ENCODE measurements at places on chromosomes 3 and 15.

GRCh38 chr15:95174301-95175259 is 943.2 kb downstream of the MCTP2 start:
- no peak for DNase-seq

DNA sequence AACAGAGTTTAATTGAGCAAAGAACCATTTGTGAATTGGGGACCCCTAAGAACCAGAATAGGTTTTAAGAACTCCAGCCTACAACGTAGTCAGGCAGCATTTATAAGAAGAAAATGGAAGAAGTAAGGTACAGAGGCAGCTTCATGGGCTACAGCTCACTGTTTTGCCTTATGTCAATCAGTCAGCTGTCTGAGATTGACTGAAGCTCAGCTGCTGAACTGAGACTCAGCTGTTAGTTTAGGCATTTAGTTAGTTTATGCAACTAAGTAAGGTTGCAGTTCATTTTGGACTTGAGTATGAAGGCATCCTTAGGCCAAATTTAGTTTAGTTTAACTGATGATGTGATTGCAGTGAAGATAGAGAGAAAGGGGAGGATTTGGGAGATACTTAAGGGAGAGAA is 34.1 kb upstream of the RASA2 start:
- DNase-seq = no peak

DNA sequence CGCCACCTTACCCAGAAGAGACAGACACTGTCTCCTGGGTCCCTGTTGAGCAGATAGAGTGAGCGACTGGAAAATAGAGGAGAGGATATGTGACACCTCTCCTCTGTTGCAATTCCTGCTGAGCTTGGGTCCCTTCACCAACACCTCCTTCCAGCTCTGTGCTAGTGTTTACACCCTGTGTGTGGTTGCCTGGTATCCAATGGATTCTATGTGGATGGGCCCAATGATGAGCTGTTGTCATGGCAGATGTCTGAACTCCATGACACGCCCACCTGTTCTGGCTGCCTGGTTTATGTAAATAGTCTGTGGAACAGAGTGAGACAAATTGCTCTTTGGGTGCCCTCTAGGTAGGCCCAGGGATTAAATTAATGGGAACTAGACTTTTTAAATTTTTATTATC is 23.7 kb downstream of the RBM5 start:
- no peak for DNase-seq

GRCh38 chr3:196537319-196537984 is 22.3 kb upstream of the SMCO1 start:
- DNase-seq = peak; percentile 76

GRCh38 chr3:195010551-195011100 is 260.3 kb downstream of the XXYLT1 start:
- DNase-seq = no peak

- DNase-seq = no peak
Measured at GRCh38 chr3:30314757-30315325, 291.6 kb upstream of the TGFBR2 start.

GRCh38 chr3:78724859-78725258 is 1042.9 kb downstream of the ROBO1 start:
- no peak for DNase-seq

- DNase-seq = no peak
Measured at GRCh38 chr3:47646362-47646761, 67.7 kb upstream of the CSPG5 start.

DNA sequence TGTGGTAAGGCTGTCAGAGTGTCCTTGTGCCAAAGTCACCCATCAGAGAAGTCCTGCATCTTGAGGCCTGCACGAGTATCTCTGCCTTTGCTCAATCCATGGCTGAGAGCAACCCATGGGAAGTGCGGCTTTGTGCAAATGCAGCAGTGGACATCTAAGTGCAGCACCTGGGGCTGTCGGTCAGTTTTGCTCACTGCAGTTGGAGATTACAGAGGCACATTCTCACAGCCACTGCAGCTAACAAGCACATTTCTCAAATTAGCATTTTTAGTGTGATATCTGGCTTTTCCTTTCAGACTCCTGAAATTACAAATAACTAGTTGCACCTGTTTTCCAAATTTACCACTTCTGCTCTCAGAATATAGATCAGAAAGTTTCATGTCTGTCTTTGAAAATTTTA is 81.5 kb upstream of the DAZL start:
- no peak for DNase-seq

DNA sequence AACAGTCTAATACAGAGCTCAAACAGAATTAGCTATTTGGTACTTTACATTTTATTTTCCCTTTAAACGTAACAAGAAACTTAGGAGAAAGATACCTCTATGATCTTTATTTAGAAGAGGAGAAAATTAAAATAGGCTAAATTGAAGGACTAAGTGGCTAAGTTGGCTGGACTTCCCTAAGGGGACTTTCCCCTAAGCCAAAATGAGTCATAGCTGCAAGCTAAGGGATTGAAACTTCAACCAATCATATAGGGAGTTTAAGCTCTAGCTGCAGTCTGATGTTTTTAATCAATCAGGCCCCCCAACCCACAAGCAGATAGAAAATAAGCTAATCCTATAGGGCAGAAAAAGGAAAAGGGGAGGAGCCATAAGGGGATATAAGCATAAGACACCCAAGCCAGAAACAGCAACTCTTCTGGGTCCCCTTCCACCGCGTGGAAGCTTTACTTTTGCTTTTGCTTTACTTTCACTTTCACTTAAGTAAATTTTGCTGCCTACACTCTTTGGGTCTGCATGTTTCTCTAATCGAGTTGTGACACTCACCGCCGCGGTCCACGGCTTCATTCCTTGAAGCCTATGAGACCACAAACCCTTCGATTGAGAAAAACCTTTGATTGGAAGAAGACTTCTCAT is 1108.5 kb upstream of the EPHA6 start:
- no peak for DNase-seq

- no peak for DNase-seq
Measured at GRCh38 chr3:82087958-82088357, 326.5 kb upstream of the GBE1 start.

- DNase-seq = no peak
Measured at GRCh38 chr3:46725621-46726314, 8.1 kb upstream of the PRSS50 start.

GRCh38 chr3:124064050-124064449 is 72.1 kb upstream of the ROPN1 start:
- DNase-seq = no peak

DNA sequence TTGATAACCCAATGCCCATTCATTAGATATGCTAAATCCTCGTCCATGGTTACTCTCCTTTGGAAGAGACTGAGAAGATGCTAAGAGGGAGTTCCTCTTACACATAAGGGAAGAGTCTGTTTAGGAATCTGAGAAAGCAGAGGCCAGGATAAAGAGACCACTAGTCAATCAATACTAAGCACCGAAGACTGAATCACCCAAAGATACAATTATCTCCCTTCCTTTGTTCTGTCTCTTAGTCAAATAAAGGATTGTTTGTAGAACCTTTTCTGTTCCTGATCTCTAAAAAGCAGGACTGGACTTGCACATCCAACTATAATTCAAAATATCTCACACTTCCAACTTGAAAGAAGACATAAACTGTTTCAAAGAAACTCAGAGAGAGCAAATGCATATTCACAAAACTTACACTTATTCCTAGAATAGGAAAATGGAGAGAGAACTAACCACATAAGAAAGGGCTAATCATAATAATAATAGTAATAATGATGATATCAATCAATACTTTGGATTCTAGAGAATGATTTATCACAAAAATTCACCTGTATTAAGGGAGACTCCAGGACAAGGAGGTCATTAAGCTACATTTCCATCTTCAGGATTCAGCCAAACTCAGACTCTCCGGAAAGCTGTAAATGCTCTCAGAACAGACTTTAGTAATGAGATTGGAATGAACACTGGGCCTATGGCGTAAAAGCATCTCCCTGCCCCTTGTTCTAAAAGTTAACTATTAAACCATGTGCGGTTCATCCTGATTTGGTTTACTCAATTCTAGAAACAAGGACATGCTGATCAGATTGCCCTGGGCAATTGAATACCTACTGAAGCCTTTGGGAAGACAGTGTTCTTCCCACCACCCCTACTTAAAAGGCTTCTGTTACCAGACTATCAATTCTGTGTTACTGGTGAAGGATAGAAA is 401.5 kb downstream of the ZBTB20 start:
- DNase-seq = no peak

GRCh38 chr15:52112203-52112750 is 298 bp downstream of the BCL2L10 start:
- DNase-seq = peak; percentile 37

- DNase-seq = no peak
Measured at GRCh38 chr3:127206154-127206553, 13.2 kb downstream of the PRR23E start.

GRCh38 chr3:128518587-128519490 is 25.8 kb upstream of the GATA2 start:
- no peak for DNase-seq

- no peak for DNase-seq
Measured at GRCh38 chr3:161117646-161118045, 12.5 kb upstream of the B3GALNT1 start.

DNA sequence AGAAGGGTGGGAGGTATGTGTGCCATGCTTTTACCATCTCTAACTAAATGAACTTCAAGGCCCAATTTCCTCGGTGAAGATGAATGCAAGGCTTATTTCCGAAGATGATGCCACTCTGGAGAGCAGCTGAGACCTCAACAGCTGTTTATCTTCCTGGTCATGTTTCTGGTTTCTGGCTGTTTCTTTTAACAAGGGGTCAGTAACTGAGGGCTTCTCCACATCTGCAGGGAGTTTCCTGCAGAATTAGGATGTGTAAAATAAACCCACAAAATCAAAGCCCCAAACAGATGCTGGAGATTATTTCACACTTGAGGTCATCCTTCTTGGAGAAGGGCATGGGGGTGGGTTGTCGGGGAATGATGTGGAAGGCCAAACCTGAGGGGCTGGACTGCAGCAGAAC is 220.3 kb downstream of the THSD4 start:
- no peak for DNase-seq

- DNase-seq = no peak
Measured at GRCh38 chr3:161388855-161389254, 17.5 kb upstream of the SPTSSB start.

DNA sequence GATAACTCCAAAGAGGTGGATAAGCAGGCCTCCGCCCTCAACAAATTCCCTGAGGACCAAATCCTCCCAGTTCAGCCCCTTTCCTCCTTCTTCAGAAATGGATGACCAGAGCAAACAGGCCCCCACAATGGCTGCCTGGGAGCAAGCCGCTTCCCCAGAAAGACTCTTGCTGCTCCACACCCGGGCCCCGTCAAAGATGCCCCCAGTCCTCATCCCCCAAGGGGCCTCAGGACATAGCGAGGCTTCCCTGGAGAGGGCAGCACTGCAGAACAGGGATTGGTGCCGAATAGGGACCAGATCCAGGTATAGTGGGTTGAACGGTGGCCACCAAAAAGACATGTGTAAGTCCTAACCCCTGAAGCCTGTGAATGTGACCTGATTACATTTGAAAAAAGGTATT is 502.3 kb downstream of the SHQ1 start:
- DNase-seq = no peak

DNA sequence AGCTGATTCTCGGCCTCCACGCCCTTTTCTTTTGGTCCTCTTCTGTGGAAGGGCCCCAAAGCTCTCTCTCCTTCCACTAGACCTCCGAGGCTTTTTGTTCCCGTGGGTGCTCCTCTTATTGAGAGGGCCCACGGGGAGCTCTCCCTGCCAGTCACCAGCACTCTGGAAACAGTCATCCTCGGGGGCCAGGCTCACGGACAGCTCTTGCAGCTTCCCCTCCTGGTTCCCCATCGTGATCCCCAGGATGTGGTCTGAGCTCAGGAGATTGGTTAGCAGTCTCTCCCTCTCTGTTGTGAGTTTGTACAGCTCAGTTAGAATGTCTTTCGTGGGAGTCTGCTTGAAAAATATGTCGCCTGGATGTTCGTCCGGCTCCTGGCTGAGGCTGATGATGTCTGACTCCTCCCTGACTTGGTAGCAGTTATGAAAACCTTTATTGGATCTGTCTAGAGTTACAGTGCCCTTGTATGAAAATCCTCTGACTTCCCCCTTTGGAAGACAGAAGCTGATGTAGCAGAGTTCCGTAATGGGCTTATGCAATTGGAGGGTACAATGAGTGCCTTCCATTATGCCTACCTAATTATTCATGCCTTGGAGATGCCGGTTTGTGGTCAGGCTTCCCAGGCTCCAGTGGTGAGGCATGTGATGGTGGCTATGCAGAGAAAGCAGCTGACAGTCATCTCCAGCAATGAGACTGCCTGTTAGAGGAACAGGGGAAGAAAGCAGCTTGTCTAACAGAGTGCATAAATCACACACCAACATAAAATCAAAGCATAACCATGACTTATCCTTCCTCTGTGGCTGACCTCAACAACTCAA is 40.0 kb downstream of the FMN1 start:
- no peak for DNase-seq

DNA sequence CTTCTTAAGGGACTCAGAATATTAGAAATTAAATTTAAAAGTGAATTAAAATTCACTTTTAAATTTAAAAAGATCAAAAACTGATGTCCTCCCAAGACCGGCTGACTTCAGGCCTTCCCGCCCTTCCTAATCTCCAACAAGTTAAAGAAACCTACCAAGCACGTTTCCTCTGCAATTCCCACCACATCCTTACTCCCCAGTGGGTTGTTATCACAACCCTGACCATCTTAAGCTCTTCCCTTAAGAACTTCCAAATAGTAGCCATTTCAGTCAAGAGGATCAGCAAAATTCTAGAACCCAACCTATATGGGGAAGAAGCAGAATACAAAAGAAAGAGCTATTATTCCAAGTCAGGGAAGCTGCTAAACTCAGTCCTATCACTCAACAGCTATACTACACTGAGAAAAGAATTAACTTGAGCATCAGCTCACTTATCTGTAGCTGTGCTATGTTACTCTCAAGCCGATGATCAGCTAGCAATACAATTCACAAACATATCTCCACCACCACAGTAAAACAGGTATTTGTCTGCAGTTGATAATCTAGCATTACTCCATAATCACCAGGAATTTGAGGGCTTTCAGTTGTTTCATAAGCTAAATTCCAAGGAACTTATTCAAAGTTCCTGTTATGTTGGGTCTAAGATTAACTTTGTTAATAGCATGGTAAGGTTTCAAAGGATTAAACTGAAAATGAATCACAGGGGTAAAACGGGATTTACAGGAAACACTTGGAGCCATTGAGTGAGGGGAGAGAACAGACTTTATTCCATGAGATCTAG is 14.3 kb downstream of the ABCC5 start:
- DNase-seq = no peak

GRCh38 chr3:71414189-71414927 is 169.2 kb downstream of the FOXP1 start:
- DNase-seq = no peak

DNA sequence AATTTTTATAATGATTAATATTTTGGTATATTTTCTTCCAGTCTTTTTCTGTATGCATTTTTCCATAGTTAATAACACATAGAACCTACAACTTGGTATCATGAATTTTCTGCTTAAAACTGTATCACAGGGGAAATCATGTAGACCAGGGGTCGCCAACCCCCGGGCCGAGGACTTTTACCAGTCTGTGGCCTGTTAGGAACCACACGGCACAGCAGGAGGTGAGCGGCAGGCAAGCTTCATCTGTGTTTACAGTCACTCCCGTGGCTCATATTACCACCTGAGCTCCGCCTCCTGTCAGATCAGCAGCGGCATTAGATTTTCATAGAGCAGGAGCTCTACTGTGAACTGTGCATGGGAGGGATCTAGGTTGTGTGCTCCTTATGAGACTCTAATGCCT is 54.7 kb downstream of the RPL22L1 start:
- DNase-seq = no peak

GRCh38 chr15:36887214-36887961 is 213.0 kb downstream of the MEIS2 start:
- DNase-seq = no peak

- no peak for DNase-seq
Measured at GRCh38 chr3:64856977-64857516, 169.2 kb upstream of the ADAMTS9 start.
